ENCODE measurements at places on chromosomes 4 and X.
A peak's percentile ranks its signal among the peaks of the same experiment; 100 is the strongest.

DNA sequence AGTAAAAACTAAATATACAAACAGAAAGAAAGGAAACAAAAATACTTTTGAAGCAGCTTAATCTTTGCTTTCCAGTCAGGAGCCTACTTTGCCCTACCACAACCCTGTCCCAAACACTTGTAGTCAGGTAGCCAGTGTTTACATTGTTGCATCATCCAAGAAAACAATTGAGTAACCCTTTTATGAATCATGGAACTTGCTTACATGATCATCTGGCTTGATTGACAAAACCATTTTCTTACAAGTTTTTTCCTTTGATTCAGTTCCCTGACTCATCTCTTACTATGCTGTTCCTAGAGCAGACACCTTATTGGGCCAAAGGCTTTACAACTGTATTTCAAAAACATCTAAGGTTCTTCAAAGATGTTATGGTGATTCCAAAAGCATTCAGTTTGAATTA lies 740.1 kb downstream of the KLHL13 start:
- DNase-seq, result no peak

DNA sequence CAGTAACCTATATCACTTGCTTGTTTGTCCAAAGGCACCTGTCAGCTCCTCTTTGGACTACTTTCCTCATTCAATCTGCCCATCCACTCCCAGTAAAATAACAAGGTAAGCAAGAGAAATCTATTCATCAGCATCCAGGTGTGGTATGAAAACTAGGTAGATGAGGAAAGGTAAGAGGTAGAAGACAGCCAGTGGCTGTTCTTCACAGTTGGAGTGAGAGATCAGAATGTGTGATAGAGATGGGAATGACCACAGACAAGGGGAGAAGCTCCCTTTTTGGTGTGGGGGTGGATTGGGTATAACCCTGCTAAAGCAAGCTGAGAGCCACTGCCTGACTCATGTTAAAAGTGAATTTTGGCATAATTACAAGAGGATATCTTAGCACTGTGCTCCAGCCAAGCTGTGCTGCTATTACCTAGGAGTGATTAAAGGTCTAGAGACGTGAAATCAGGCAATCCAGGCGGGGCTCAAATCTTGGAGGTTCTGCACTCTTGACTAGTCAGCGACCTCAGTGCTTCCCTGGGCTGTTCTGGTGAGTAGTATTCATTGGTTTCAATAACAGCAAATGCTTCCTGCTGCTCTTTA lies 28.1 kb upstream of the RASL11B start:
- no peak for DNase-seq

DNA sequence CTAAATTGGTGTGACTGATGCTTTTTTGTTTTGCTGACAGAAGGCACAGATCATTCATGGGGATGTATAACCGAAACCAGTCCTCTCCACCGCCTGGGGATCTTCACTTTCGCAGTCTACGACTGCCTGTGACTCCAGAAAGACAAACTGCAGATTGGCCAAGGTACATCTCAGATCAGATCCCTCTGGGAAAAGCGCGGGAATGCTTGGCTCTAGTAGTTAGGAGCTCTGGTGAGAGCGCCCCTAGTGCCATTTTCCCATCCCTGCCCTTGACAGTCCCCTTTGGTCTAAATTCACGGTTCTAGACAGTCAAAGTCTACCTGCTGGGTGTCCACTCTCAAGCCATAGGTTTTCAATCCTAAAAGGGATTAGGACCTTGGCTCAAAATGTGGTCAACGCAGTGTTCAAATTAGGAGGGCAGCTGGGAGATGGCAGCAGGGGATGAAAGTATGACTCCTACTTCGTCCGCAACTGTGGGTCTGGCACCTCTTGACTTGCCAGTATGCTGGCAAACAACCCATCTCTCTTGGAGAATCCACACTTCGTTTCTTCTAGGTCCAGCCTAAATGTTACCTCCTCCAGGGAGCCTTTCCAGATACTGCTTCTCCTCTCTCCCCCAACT lies 6.9 kb upstream of the HAND2 start:
- no peak for DNase-seq

- no peak for DNase-seq
Observed at GRCh38 chr4:94870146-94870545, 112.4 kb downstream of the BMPR1B start.

GRCh38 chrX:42975906-42976305 lies 197.9 kb upstream of the PPP1R2C start:
- no peak for DNase-seq

DNA sequence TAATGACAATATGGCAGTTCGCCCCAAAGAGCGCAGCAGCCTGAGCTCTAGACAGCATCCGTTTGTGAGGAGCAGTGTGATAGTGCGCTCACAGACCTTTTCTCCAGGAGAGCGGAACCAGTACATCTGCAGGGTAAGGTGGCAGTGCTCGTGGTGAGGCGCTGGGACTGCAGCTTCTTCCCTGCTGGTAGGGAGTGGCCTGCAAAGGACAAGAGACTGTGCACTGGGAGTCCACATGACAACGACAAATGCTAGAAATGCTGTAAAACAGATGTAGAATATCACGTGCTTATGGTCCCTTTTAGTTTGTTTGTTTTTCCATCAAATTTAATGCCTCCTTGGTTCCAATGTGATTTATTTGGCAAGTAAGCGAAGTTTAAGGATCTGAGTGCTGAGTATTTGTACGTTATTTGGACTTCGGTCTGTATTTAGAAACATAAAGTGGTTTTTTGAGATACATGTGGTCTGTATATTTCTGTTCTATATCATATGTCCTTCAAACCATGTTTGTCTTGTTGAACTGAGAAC lies 35.8 kb downstream of the CLDN22 start:
- DNase-seq, result no peak

- no peak for DNase-seq
Observed at GRCh38 chr4:142128529-142128928, 492.1 kb downstream of the IL15 start.

DNA sequence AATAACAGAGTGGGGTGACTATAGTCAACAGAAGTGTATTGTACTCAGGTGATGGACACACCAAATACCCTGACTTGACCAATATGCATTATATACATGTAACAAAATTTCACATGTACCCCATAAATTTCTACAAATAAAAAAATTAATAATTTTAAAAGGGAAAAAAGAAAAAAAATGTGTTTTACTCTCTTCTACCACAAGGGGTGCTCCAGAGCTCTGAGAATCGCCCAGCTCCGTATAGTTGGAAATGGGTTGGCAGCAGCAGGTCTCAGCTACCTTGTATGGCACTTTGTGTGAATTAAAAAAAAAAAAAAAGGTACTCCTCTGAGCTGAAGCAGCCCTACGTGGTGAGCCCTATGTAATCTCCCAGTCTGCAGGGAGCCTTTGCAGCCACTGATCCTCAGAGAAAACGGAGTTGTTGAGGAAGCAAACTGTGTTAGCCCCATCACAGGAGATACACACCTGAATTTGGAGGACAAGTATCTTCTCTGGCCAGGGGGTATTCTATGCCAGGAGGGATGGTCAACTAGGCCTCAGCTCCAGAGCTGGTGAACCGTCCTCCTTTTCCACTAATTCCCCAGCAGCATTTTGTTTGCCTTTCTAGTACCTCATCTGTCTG lies 17.2 kb upstream of the POLA1 start:
- peak; percentile 19 for DNase-seq

DNA sequence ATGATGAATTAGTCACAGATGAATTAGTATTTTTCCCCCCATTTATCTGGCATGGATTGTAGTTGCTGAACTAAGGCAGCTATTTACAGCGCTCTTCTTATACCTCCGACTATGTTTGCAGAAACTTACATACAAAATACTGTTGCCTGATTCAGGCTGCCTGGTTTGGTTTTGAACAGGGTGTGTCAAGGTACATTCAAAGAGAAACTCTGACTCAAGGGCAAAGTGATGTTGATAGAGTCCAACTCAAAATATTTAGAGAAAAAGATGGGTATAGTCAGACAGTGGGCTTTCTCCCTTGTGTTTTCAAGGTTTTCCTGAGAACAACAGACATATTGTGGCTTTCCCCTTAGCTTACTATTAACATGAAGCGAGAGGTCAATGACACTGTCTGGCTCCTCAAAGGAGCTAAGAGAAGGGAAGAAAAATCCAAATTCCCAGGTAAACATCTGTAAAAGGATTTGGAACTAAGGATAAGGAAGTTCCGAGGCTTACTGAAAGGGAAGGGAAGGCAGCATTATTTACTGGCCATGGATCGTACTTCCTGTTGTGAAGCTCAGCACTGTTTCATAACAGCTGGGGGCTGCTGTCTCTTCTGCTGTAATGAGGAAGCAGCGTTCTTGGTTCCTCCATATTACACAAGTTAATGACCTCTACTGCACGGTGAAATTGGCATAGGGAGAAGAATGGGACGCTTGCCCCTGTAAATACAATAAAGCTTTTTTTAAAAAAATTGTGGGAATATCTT lies 30.9 kb downstream of the FAM9C start:
- no peak for DNase-seq

All from GM20000 (cell line).